ENCODE measurements at places on chromosomes 4 and X.

GRCh38 chr4:48681856-48682255 lies 98.2 kb downstream of the FRYL start:
- DNase-seq, result no peak

- no peak for DNase-seq
These were observed 83.3 kb upstream of the HTR2C start for GRCh38 chrX:114500622-114501021.

GRCh38 chrX:80648023-80648422 lies 161.7 kb downstream of the BRWD3 start:
- DNase-seq, result no peak

DNA sequence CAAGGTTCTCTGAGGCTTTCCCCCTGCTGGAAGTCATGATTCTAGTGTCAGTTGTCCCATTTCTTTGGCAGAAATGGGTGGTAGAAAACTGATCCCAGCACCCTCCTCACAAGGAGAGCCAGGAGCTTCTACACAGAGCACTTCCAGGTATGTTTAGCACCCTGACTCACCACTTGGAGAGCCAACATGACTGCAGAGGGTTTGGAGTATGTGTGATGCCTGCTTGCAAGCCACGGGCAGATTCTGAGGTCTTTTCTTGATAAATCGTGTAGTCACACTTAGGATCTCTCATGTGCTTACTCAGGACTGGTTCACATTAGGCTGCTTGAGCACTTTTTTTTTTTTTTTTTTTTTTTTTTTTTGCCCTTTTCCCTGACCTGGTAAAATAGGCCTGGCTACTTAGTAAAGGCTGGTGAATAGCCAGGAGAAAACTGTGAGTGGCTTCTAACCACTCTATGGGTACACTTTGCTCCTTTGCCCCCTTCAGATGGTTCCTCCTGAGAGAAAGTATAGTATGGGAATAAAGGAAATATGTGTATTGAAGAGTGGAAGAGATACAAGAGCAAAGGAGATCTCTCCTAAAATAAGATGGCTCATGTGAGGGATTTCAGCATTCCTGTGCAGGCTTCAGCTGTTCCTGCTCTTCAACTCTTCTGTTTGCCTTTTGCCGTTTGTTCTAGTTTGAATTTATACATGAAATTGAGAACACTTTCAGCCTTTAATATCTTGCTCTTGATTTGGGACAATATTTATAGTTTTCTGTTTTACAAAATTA lies 103.6 kb downstream of the EMCN start:
- no peak for DNase-seq

DNA sequence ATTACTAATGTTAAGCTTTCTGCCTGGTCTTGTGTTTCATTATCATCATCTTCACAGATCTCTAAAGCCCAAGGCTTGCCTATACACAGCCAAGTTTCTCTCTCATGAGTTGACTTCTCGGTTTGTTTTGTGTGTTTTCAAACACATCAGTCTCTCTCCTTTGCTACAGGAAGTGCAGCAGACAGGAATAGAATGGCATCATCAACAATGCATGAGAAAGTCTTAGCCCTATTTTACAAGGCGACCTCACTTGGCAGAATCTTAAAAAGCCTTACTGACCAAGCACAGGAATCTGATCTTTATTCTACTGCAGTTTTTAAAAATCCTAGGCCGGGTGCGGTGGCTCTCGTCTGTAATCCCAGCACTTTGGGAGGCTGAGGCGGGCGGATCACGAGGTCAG lies 36.8 kb downstream of the CC2D2A start:
- no peak for DNase-seq

DNA sequence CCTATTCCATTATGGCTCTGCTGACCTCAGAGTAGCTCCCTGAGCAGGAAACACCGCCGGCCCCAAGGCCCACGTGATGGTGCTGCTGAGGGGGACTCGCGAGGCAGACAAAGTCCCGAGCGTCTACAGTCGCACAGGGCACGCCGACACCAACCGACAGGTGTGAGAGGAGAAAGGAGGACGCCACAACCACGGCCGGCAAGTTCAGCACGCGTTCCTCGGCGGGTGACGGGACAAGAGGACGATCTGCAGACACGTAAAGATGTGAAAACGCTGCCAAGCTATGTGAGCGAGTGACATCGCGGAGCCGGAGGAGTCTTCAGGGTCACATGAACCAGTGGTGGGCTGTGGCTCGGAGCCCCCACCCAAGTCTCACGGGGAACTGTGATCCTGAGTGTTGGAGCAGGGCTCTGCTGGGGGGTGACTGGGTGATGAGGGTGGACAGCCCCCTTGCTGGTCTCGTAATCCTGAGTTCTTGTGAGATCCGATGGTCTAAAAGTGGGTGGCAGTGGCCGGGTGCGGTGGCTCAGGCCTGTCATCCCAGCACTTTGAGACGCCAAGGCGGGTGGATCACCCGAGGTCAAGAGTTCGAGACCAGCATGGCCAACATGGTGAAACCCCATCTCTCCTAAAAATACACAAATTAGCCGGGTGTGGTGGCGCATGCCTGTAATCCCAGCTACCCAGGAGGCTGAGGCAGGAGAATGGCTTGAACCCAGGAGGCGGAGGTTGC lies 34.0 kb downstream of the PPP2R3B start:
- no peak for DNase-seq

GRCh38 chr4:87732033-87732765 lies 67.2 kb upstream of the IBSP start:
- no peak for DNase-seq

- DNase-seq, result no peak
These were observed 36.3 kb upstream of the TBC1D14 start for GRCh38 chr4:6873291-6873690.

DNA sequence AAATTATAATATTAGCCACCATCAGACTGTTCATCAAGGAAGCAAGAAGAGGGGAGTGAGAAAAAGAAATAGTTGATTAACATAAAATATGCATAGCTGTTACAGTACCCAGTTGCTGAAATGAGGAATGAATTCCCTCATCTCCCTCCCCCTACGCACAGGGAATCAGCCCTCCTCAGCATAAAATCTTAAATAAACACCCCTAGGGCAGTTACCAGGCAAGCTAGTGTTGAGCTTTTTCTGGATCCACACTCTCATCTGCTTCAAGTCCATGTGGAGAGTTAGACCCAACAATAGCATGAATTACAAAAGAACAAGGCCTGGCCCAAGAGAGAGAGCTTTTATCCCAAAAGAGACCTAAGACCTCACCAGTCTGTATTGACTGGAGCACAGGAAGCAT lies 19.0 kb upstream of the SYTL4 start:
- DNase-seq, result no peak

GRCh38 chr4:21118301-21118700 lies 418.0 kb downstream of the PACRGL start:
- no peak for DNase-seq

DNA sequence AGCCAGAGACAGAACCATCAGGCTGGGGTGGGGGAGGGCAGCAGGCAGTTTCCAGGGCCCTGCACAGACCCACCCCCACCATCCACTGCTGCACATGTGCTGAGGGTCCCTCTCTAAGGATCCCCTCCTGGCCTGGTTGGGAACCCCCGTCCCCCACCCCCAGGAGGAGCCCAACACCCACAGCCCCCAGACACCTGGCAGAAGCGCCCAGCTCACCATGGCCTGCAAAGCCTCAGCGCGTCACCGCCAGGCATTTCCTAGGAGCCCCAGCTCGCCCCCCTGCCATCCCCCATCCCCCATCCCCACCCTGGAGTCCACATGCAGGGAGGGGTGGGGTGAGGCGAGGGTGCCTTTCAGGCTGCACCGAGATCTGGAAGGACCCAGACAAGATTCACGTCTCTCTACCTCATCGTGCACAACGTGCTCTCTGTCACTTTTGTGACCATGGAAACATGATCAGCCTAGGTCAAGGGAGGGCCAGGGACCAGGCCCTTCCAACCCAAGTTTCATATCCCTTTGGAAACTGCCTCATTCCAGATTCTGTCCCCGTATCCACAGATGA lies 9.3 kb downstream of the MXD4 start:
- DNase-seq, result no peak

DNA sequence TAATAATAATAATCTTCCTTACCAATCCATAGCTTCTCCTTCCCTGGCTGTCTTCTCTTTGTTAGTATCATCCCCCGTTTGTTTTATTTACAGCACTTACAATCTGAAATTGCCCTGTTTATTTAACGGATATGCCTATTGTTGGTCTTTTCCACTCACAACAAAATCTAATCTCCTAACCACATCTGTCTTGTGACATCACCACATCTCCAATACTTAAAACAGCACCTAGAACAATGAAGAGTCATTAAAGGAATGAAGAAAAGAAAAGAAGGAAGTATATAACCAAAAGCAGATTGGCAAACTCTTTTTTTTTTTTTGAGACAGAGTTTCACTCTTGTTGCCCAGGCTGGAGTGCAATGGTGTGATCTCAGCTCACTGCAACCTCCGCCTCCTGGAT lies 38.7 kb upstream of the JADE1 start:
- no peak for DNase-seq

- no peak for DNase-seq
These were observed 689.3 kb downstream of the CENPC start for GRCh38 chr4:66855956-66856355.

DNA sequence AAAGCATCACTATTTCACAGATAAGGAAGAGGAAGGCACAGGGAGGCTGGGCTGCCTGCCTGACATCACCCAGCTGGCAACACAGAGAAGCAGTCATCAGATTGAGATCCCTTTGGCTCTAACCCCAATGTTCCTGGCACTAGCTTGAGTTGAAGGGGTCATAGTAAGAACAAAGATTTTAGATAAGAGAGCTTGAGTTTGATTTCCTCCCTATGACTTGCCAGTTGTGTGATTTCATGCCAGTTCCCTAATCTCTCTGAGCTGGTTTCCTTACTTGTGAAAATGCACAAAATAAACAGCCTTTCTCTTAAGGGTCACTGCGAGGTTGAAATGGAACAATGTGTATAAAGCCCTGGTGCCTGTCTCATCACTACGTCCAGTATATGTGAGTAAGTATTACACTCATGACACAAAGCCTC lies 475.4 kb upstream of the HS3ST1 start:
- no peak for DNase-seq

DNA sequence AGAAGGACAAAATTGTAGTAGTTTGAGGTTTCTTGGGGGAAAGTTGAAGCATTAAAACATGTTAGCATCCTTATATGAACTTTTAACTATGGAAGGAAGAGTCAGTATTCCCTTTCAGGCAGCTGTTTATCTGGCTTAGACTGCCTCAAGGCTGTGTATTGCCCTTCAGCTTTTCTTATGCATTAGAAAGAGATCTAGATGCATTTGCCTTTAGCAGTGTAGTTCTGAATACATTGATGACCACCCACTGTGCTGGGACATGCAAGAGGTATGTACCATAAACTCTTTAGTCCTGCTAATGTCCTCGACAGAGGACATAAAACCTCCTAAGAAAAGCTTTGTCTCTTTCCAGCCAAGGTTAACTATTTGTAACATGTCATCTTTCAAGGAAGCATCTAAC lies 2.9 kb downstream of the FAM200B start:
- no peak for DNase-seq

DNA sequence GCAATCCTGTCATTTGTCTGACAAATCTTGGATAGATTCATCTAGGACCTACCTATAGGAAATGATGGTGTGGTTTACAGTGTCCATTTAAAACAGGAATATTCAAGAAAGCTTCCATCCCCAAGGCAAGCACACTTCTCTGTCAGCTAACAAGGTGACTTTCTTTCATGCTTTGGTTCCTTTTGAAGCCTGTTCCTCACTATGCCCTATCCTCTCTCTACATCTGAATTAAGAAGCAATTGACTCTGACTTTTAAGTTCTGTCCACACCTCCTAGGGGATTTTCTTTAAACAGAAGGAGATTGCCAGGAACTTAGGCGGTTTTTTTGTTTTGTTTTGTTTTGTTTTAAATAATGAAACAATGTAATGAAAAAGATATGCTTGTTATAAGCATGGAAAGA lies 1181.4 kb upstream of the TENM3 start:
- no peak for DNase-seq

DNA sequence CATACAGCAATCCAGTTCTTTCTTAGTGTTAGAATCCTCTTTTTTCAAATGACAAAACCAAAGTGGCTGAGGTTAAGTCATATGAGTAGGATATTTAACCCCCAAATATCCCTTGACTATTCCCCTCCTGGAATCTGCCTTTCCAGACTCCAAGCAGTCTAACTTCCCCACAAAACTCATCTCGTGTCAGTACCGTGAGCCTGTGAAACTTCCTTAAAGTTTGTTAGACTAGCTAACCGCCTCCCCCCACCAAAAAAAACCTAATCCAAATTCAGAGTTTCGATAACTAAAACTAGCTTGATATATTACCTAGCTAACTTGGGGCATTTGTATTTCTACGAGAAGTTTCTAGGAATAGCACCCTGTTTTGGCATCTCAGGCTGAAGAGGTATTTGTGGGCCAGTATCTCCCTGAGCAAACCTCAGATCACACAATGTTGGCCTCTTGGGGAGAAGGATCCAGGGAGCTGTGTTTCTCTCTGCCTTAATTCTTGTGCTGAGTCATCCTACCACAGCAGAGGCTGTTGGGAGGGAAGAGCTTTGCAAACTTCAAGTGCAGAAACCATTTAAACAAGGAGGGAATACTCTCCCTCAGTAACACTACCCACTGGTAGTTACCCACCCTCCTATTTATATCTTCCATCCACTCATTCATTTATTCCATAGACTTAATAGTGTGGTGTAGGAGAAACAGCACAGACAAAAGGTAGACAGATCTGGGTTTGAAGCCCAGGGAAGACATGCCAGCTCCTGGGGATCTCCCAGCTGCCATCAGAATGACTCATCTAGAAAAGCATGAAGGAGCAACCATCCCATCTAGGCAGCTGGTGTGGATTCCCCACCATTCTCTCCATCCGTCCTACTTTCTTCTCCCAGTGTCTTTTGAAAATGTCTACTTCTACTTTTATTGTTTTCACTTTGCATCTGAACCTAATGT lies 39.3 kb upstream of the TXK start:
- no peak for DNase-seq

GRCh38 chr4:89134775-89135319 lies 23.5 kb downstream of the TIGD2 start:
- DNase-seq, result no peak

- no peak for DNase-seq
These were observed 3.0 kb downstream of the PDE6B start for GRCh38 chr4:628311-628741.

- no peak for DNase-seq
These were observed 165.9 kb downstream of the IL15 start for GRCh38 chr4:141802333-141802732.

DNA sequence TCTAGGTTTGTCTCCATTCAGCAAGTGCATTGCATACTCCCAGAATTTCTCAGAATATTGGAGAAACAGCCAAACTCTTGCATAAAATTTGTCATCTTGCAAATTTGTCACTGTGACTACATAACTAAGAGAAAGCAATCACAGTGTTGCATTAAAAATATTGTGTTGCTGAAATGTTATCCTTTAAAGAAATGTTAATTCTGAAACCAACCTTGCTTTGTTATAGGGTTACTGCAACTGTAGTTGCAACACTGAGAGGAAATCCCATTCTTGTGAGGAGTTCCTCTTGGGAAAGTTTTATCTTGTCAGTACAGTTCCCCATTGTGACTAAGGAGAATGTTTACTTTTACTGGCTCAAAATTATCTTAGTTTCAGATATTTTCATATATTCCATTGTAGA lies 20.9 kb downstream of the CYBB start:
- no peak for DNase-seq

- no peak for DNase-seq
These were observed 630.4 kb upstream of the BOD1L1 start for GRCh38 chr4:14257903-14258302.

All from stimulated activated CD8-positive, alpha-beta memory T cell treated with anti-CD3 and anti-CD28 coated beads, Interleukin-2, amount 100 ng/mL, for 48 hours (primary cell).